H7 (cell line): ENCODE measurements at places on chromosomes 3 and 15.

DNA sequence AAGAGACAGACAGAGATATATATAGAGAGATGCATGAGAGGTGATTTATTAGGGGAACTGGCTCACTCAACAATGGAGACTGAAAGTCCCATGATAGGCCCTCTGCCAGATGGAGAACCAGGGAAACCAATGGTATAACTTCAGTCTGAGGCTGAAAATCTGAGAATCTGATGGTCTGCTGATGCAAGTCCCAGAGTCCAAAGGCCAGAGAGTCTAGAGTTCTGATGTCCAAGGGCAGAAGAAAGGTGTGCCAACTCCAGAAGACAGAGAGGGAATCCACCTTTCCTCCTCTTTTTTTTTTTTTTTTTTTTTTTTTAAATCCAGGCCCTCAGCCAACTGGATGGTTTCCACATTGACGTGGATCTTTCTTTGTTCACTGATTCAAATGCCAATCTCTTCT lies 197.9 kb upstream of the MEIS2 start:
- DNase-seq, result no peak

GRCh38 chr15:92165001-92165346 lies 228.7 kb upstream of the ST8SIA2 start:
- DNase-seq, result peak; percentile 47

DNA sequence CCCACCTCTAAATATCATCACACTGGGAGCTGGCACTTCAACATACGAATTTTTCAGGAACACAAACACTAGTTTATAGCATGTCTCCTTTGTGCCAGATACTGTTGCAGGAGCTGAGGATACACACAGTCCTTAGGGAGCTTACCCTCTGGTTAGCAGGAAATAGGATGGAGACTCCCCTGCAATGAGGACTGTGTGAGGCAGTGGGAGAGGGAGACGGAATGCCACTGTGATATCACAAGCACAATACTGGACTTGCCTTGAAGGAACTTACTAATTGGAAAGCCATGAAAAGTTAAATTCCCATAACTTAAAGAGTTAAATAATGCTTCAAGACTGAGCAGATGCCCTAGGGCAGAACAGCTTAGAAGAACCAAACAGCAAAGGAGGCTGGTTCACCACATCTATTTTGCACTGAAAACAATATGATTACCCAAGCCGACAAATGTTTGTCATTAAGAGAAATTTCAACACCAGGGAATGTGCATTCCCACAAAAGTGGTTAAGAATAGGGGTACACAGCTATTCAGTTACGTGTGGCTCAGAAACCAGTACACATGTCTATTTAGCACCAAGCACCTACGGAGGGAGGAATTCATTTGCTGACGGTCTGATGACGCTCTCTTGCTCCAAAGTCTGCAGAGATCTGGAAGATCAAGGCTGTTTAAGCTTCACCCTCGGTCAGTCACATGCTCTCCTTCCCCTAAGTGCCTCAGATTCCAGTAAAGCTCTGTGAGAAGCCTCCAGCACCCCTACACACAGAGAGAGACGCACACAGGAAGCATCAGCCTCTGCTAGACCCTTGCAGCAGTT lies 5.2 kb downstream of the TBC1D2B start:
- DNase-seq, result no peak

- no peak for DNase-seq
Measured at GRCh38 chr3:126126286-126126685, 42.4 kb upstream of the SLC41A3 start.

DNA sequence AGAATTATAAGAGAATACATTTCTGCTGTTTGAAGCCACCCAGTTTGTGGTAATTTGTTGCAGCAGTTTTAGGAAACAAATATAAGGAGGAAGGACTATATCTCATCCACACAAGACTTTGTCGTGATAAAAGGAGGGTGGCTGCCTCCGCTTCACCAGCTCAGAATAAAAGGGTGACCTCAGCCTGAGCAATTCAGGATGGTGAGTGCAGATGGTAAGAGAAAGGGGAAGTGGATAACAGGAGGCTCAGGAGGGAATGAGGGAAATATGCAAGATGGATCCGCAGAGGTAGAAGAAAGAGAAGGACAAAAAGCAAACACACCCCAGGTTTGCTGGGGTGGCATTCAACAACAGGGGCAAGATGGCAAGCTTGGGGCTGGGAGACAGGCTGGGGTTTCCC lies 108.1 kb upstream of the TNFAIP8L3 start:
- no peak for DNase-seq
